Natural killer cell treated with Interleukin-12 subunit alpha and Interleukin-12 subunit beta and Interleukin-15 and Interleukin-18, amount 100 ng/mL, for 72 hours (primary cell): ENCODE measurements at places on chromosomes 3 and 15.

- H3K36me3 ChIP-seq = no peaks in the 10 kb centered on the region
- H3K27me3 ChIP-seq = peaks cover 40% of the 10 kb centered on the region
- peaks cover 7% of the 10 kb centered on the region for H3K4me1 ChIP-seq
- no peak overlapping the region for H3K27ac ChIP-seq
- no peak for DNase-seq
These were observed 22.2 kb downstream of the CP start for GRCh38 chr3:149199474-149199873.

DNA sequence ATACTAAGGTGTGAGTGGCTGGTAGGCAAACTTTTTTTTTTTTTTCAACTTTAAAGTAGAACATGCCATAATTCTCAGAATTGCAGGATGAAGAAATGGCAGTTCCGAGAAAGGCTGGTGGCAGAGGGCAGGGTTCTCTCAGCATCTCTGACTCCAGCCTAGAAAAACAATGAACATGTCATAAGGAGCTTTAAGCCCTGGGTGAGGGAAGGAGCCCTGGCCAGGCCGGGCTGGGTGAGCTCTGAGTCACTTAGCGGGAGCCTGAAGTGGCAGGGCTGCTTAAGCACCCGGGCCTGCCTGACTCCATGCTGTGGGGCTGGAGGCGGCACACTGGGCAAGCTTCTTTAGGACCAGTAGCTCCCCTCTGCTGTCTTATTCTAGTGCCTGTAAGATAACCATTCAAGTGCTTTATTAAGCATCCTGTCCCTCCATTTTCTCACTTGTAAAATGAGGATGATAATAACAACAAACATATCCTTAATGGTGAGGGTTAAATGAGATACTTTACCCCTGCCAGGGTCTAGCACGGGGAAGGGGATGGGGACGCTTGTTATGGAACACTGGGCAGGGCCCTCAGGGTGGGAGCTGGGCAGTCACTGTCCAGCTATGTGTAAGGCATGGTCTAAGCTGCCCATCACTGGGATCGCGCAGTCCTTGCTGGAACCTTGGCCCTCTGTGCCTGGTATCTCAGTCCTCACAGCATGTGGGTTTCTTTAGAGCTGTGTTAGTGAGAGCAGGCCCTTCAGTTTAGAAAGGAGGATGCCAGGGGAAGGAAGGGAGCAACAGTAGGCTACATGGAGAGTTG, 18.4 kb downstream of the SMAD6 start:
- no peaks in the 10 kb centered on the region for H3K36me3 ChIP-seq
- no peak overlapping the region for H3K4me3 ChIP-seq
- no peak for DNase-seq
- peaks cover 15% of the 10 kb centered on the region for H3K27me3 ChIP-seq
- H3K27ac ChIP-seq = peak overlapping the region; percentile 28

- H3K4me3 ChIP-seq = no peak overlapping the region
- H3K27ac ChIP-seq = no peak overlapping the region
- H3K27me3 ChIP-seq = peaks cover 26% of the 10 kb centered on the region
- no peaks in the 10 kb centered on the region for H3K4me1 ChIP-seq
These were observed 62.9 kb downstream of the ADCY5 start for GRCh38 chr3:123385981-123386380.

- H3K36me3 ChIP-seq = no peaks in the 10 kb centered on the region
- H3K4me3 ChIP-seq = no peak overlapping the region
- peaks cover 31% of the 10 kb centered on the region for H3K4me1 ChIP-seq
- no peak overlapping the region for H3K27ac ChIP-seq
- no peaks in the 10 kb centered on the region for H3K27me3 ChIP-seq
These were observed 15.3 kb downstream of the NPTN start for GRCh38 chr15:73617913-73618312.

GRCh38 chr15:71821547-71822129, 11.3 kb downstream of the NR2E3 start:
- H3K4me1 ChIP-seq = no peaks in the 10 kb centered on the region
- H3K27me3 ChIP-seq = no peaks in the 10 kb centered on the region
- H3K4me3 ChIP-seq = no peak overlapping the region
- no peak for DNase-seq
- H3K36me3 ChIP-seq = peaks cover 21% of the 10 kb centered on the region

- H3K36me3 ChIP-seq = peaks cover 20% of the 10 kb centered on the region
- peaks cover 15% of the 10 kb centered on the region for H3K4me1 ChIP-seq
- no peak overlapping the region for H3K27ac ChIP-seq
- H3K27me3 ChIP-seq = no peaks in the 10 kb centered on the region
- no peak overlapping the region for H3K4me3 ChIP-seq
These were observed 19.9 kb upstream of the RTP2 start for GRCh38 chr3:187722206-187722612.

- H3K4me1 ChIP-seq = peaks cover 4% of the 10 kb centered on the region
- H3K27me3 ChIP-seq = peaks cover 21% of the 10 kb centered on the region
- H3K27ac ChIP-seq = no peak overlapping the region
- peak overlapping the region; percentile 47 for H3K4me3 ChIP-seq
- H3K36me3 ChIP-seq = no peaks in the 10 kb centered on the region
These were observed 660 bp upstream of the BCL2L10 start for GRCh38 chr15:52113235-52113634.

DNA sequence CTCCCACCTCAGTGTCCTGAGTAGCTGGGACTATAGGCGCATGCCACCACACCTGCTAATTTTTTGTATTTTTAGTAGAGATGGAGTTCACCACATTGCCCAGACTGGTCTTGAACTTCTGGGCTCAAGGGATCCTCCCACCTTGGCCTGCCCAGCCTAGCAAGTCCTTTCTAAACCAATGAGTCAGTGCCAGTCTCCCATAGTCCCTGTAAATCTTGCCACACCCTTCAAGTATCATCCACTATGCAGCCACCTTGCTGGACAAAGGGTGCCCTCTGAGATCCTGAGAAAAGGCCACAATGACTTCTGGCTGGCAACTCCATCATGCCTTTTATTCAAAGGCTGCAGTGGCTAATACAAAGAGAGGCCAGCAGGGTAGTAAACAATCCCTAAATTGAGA, 184.0 kb downstream of the ABHD5 start:
- peaks cover 26% of the 10 kb centered on the region for H3K27me3 ChIP-seq
- no peak for DNase-seq
- no peak overlapping the region for H3K4me3 ChIP-seq
- H3K4me1 ChIP-seq = no peaks in the 10 kb centered on the region
- H3K27ac ChIP-seq = no peak overlapping the region

GRCh38 chr3:100360757-100361496, 26.4 kb downstream of the NIT2 start:
- H3K4me3 ChIP-seq = no peak overlapping the region
- no peaks in the 10 kb centered on the region for H3K27me3 ChIP-seq
- H3K36me3 ChIP-seq = peaks cover 26% of the 10 kb centered on the region
- DNase-seq = no peak
- no peak overlapping the region for H3K27ac ChIP-seq

DNA sequence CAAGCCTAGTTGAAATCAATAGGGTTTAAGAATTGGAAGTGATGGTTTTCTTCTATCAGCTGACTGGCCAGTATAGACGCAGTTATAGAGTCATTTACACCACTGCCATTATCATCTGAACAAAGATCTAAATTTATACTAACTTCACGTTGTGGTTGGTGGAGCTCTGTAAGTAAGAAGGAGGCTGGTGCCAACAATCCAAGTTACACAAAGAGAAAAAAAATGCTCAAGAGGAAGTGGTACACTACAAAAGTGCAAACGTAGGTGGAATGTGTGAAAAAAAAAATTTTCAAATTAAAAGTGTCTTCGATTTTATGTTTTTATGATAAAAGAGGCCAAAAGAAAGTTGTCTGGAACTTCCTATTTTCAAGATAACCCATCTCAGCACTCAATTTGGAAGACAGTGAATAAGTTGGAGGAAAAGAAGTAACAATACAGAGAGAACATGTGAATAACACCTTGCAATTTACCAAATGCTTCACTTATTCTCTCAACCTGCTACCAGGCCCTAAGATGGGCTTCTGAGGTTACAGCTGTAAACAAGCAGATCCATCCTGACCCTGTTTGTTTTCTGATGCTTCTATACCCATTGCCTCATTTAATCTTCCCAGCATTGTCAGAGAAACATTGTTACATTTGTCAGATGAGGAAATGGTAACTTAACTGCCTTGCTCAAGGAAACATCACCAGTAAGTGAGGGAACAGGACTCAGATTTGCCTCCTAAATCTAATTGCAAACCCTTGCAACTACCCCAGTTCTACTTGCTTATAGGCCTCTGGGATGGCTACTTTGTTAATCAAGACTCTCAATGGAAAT, 12.0 kb upstream of the TASOR start:
- peaks cover 33% of the 10 kb centered on the region for H3K4me1 ChIP-seq
- peak overlapping the region; percentile 33 for H3K4me3 ChIP-seq
- peak overlapping the region; percentile 40 for H3K27ac ChIP-seq

DNA sequence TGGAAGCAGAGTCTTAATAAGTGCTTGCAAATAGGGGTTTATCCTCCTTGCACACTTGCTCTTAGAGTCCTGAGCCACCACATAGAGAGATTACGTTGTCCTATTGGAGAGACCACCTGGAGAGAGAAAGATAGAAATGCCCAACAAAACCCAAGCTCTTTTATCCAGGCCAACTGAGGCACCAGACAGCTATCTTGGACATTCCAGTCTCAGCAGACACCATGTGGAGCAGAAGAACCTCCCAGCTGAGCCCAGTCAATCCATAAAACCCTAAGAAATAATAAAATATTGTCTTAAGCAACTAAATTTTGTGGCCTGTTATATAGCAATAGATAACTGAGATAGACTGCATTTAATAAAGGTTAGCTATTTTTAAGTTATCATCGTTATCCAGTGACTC, 105.7 kb upstream of the PFN2 start:
- H3K27me3 ChIP-seq = peaks cover 21% of the 10 kb centered on the region
- no peaks in the 10 kb centered on the region for H3K4me1 ChIP-seq
- no peak for DNase-seq

DNA sequence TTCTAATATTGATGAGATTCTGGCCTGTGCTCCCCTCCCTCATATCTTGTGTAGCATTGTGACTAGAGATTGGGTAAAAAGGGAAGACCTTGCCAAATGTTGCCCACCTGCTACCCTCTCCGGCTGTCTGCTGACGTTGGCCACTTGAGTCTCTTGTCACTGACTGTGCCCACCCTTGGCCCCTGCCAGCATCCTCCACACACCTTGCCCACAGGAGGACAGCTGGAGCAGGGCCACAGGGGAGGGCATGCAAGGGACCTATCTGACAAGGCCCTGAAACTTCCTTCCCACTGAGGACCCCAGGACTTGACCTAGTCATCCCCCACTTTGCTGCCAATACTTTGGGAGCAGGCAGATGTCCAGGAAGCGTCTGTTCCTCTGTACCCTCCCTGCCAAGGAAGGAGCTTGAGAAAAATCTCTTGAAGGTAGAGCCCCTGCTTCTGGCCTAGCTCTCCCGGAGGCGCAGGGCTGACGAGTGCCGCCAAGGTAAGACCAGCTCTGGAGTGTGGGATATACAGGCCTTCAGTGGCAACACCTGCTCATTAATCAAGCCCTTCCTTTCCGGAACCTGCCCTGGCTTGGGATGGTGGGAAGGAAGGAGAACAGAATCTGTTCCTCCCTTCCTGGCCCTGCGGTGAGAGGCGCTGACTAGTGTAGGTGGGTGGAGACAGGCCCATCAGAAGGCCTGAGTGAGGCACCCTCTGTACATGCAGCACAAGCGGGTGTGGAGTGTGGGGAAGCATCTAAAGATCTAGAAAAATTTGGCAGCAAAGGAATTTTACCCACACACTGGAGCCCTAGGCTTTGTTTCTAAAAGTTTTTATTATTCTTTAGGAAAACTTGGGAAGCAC, 4.9 kb upstream of the PAK6 start:
- peaks cover 10% of the 10 kb centered on the region for H3K27me3 ChIP-seq
- DNase-seq = no peak
- H3K4me1 ChIP-seq = no peaks in the 10 kb centered on the region
- H3K36me3 ChIP-seq = no peaks in the 10 kb centered on the region
- no peak overlapping the region for H3K4me3 ChIP-seq

DNA sequence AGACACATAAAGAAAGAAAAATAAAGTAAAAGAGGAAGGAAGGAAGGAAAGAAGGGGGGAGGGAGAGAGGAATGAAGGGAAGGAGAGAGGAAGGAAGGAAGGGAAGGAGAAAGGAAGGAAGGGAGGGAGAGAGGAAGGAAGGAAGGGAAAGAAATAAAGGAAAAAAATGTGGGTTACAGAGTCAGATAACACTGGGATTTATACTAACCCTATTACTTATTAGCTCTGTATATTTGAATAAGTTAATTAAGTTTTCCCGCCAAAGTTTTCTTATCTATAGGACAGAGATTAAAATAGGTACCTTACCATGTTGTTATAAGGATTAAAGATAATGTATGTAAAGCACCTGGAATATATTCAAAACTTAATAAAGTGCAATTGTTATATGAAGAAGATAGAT, 439.3 kb upstream of the KCNMB2 start:
- H3K27ac ChIP-seq = no peak overlapping the region
- no peak for DNase-seq
- peaks cover 12% of the 10 kb centered on the region for H3K36me3 ChIP-seq
- H3K4me3 ChIP-seq = no peak overlapping the region
- H3K27me3 ChIP-seq = peaks cover 14% of the 10 kb centered on the region

GRCh38 chr3:13951184-13951583, 71.3 kb upstream of the WNT7A start:
- H3K4me3 ChIP-seq = no peak overlapping the region
- DNase-seq = no peak
- H3K4me1 ChIP-seq = no peaks in the 10 kb centered on the region
- peaks cover 11% of the 10 kb centered on the region for H3K36me3 ChIP-seq

DNA sequence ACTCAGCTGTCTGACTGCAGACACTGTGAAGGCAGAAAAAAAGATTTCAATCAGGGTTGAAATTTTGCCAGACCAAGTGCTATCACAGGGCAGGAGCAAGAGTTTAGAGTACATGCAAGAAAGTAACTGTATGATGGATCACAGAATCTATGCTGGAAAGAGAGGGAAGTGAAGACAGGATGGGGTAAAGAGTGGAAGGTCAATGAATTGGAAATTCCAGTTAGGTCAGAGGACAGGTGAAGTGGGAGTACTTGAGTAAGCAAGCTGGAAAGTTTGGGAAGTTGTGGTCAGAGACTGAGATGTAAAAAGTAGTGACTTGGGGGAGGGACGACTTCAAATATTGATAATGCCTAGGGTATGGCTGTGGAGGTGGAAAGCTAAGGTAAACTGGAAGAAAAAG, 7.2 kb downstream of the SPG11 start:
- H3K4me1 ChIP-seq = peaks cover 38% of the 10 kb centered on the region
- H3K36me3 ChIP-seq = peaks cover 25% of the 10 kb centered on the region
- peak overlapping the region; percentile 4 for H3K27ac ChIP-seq
- no peak overlapping the region for H3K4me3 ChIP-seq
- no peaks in the 10 kb centered on the region for H3K27me3 ChIP-seq
- DNase-seq = no peak

DNA sequence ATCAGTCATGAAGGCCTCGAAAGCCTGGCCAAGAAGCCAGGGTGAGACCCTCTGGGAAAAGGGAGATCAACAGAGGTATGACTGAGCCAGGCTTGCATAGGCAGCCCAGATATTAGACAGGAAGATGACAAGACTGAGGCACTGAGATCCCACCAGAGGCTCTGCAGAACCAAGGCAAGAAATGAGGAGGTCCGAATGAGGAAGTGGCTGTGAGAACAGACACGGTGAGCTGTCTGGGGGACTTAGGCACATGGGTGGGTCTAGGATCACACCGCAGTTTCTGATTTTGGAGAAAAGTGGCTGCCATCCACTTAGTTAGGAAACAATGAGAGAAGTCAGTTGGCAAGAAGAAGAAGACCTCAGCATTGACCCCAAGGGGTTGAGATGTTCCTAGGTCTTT, 31.5 kb upstream of the PRSS50 start:
- H3K27me3 ChIP-seq = no peaks in the 10 kb centered on the region
- no peaks in the 10 kb centered on the region for H3K4me1 ChIP-seq
- DNase-seq = no peak
- no peaks in the 10 kb centered on the region for H3K36me3 ChIP-seq
- no peak overlapping the region for H3K27ac ChIP-seq
- H3K4me3 ChIP-seq = no peak overlapping the region
